Esophagus muscularis mucosa (tissue), 4 donors: ENCODE measurements at places on chromosomes 13 and 19. TPM values are rescaled to one million over a fixed set of nuclear protein-coding genes. Genes with fewer than 3 reads are reported as not detected.

GDF15 gene
- 5.6 TPM for total RNA-seq

GRCh38 chr13:92103689-92104153 is 705.3 kb downstream of the GPC5 start:
- H3K27me3 ChIP-seq = no peaks in the 10 kb centered on the region
- H3K4me3 ChIP-seq = no peak overlapping the region
- H3K27ac ChIP-seq = no peak overlapping the region
- no peaks in the 10 kb centered on the region for H3K36me3 ChIP-seq
- no peak for DNase-seq
- H3K4me1 ChIP-seq = no peaks in the 10 kb centered on the region

DNA sequence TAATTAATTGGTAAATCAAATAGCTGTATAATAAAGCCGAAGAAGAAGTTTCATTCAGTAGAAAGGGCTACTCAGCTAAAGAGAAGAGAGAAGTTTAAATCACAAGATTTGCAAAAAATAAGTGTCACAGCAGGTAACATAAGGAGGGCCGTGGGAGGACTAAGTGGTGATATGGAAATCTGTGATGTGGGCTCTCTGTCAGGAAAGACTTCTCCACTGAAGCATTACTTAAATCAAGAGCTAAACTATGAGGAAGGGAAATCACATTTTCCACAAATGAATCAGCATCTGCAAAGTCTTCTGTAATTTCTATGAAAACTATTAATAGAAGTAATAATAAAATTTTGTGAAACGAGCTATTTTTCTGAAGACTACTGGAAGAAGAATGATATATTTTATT is 153.8 kb downstream of the PCDH9 start:
- H3K27ac ChIP-seq = no peak overlapping the region
- H3K4me3 ChIP-seq = no peak overlapping the region
- no peaks in the 10 kb centered on the region for H3K27me3 ChIP-seq
- DNase-seq = no peak
- no peaks in the 10 kb centered on the region for H3K4me1 ChIP-seq
- no peaks in the 10 kb centered on the region for H3K36me3 ChIP-seq

- DNase-seq = no peak
- H3K27ac ChIP-seq = no peak overlapping the region
- H3K27me3 ChIP-seq = no peaks in the 10 kb centered on the region
- no peaks in the 10 kb centered on the region for H3K36me3 ChIP-seq
Measured at GRCh38 chr19:28221736-28222135, 991.2 kb downstream of the UQCRFS1 start.

FLT1 gene
- total RNA-seq = 46.2 TPM

ZNF345 gene
- total RNA-seq = 6.6 TPM

DNA sequence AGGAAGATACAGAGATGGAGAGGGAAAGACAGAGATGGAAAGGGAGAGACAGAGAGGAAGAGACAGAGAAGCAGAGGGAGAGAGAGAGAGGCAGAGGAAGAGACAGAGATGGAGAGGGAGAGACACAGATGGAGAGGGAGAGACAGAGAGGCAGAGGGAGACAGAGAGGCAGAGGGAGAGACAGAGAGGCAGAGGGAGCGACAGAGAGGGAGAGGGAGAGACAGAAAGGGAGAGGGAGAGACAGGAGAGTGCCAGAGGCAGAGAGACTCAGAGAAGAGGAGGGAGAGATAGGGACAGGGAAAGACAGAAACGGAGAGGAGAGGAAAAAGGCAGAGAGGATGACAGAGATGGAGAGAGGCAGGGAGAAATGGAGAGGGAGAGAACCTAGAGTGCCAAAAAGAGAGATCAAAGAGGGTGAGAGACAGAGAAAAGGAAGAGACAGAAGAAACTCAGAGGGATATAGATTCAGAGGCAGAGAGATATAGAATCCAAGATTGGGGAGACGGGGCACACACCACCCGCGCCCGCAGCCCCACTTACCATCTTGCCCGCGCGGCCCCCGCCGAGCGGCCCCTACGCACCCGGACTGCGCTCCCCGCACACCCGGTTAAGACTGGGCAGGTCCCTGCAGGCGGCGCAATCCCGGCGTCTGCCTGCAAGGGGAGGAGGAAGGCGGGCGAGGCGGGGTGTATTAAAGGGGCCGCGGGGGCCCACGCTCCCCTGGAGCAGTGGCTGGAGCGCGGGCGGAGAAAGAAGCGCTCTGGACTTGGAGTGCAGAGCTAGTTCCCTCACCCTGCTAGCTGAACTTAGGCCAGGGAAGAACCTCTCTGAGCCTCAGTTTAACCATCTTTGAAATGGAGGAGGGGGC is 10.7 kb downstream of the TM6SF2 start:
- H3K27ac ChIP-seq = no peak overlapping the region
- H3K4me3 ChIP-seq = no peak overlapping the region
- H3K4me1 ChIP-seq = peaks cover 11% of the 10 kb centered on the region

- H3K27ac ChIP-seq = no peak overlapping the region
- no peaks in the 10 kb centered on the region for H3K27me3 ChIP-seq
- no peak for DNase-seq
- peaks cover 33% of the 10 kb centered on the region for H3K4me1 ChIP-seq
Measured at GRCh38 chr19:1947651-1948209, 6.8 kb downstream of the CSNK1G2 start.

GRCh38 chr13:113451951-113452421 is 1.3 kb downstream of the ADPRHL1 start:
- peaks cover 21% of the 10 kb centered on the region for H3K4me1 ChIP-seq
- H3K27me3 ChIP-seq = no peaks in the 10 kb centered on the region
- DNase-seq = no peak

GRCh38 chr13:36973621-36974295 is 25.4 kb downstream of the ALG5 start:
- DNase-seq = no peak
- H3K27me3 ChIP-seq = no peaks in the 10 kb centered on the region
- no peak overlapping the region for H3K4me3 ChIP-seq

- no peak overlapping the region for H3K4me3 ChIP-seq
- no peaks in the 10 kb centered on the region for H3K36me3 ChIP-seq
- no peaks in the 10 kb centered on the region for H3K27me3 ChIP-seq
- DNase-seq = no peak
- no peaks in the 10 kb centered on the region for H3K4me1 ChIP-seq
Measured at GRCh38 chr13:98313922-98314292, 136.8 kb upstream of the RNF113B start.

GRCh38 chr13:65336916-65337315 is 1893.2 kb downstream of the PCDH9 start:
- H3K4me1 ChIP-seq = no peaks in the 10 kb centered on the region
- no peak for DNase-seq
- no peaks in the 10 kb centered on the region for H3K27me3 ChIP-seq
- no peak overlapping the region for H3K27ac ChIP-seq
- H3K36me3 ChIP-seq = no peaks in the 10 kb centered on the region

GPR4 gene
- total RNA-seq = 0.42 TPM

ZNF99 gene
- total RNA-seq = not detected

GRCh38 chr19:1984357-1984756 is 31.2 kb downstream of the BTBD2 start:
- H3K4me3 ChIP-seq = no peak overlapping the region
- H3K4me1 ChIP-seq = no peaks in the 10 kb centered on the region
- H3K36me3 ChIP-seq = peaks cover 94% of the 10 kb centered on the region

- DNase-seq = no peak
- H3K4me3 ChIP-seq = no peak overlapping the region
- H3K36me3 ChIP-seq = no peaks in the 10 kb centered on the region
- no peaks in the 10 kb centered on the region for H3K27me3 ChIP-seq
- no peaks in the 10 kb centered on the region for H3K4me1 ChIP-seq
- no peak overlapping the region for H3K27ac ChIP-seq
Measured at GRCh38 chr13:46961719-46962118, 64.9 kb upstream of the HTR2A start.

SLC10A2 gene
- total RNA-seq = not detected

DLEU7 gene
- total RNA-seq = not detected

GRCh38 chr19:31334101-31334848 is 15.0 kb downstream of the TSHZ3 start:
- peaks cover 15% of the 10 kb centered on the region for H3K4me1 ChIP-seq
- H3K4me3 ChIP-seq = no peak overlapping the region
- no peaks in the 10 kb centered on the region for H3K27me3 ChIP-seq
- peak overlapping the region; percentile 29 for H3K27ac ChIP-seq
- no peak for DNase-seq

DNA sequence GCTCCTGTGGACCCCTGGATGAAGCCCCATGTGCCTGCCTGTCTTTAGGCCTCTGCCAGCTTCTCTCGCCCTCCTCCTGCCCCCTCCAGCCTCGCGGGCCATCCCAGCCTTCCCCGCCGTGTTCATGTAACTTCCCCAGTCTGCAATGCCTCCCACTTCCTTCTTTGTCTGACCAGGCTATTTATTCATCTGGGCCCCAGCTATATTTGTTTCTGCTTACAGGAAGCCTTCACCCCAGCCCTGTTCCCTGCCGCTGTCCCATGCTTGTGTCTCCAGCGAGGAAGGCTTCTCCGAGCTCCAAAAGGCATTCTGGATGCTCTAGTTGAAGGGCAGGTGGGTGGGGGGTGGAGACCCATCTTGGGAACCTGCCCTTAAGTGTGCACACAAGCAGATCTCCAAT is 7.9 kb upstream of the C3 start:
- peaks cover 18% of the 10 kb centered on the region for H3K36me3 ChIP-seq
- H3K4me1 ChIP-seq = peaks cover 15% of the 10 kb centered on the region
- no peak overlapping the region for H3K27ac ChIP-seq
- DNase-seq = no peak
- H3K4me3 ChIP-seq = no peak overlapping the region

GRCh38 chr19:6039566-6040225 is 61.8 kb upstream of the RANBP3 start:
- peaks cover 12% of the 10 kb centered on the region for H3K4me1 ChIP-seq
- no peak overlapping the region for H3K27ac ChIP-seq
- DNase-seq = no peak
- peaks cover 69% of the 10 kb centered on the region for H3K36me3 ChIP-seq
- no peak overlapping the region for H3K4me3 ChIP-seq
- H3K27me3 ChIP-seq = no peaks in the 10 kb centered on the region

PLPPR3 gene
- total RNA-seq = not detected

GRCh38 chr13:49935171-49936074 is 717 bp downstream of the SPRYD7 start:
- peak overlapping the region; percentile 94 for H3K27ac ChIP-seq
- DNase-seq = no peak
- peak overlapping the region; percentile 97 for H3K4me3 ChIP-seq
- H3K36me3 ChIP-seq = peaks cover 3% of the 10 kb centered on the region
- no peaks in the 10 kb centered on the region for H3K27me3 ChIP-seq
- peaks cover 72% of the 10 kb centered on the region for H3K4me1 ChIP-seq

IQCN gene
- total RNA-seq = 1.4 TPM

DNA sequence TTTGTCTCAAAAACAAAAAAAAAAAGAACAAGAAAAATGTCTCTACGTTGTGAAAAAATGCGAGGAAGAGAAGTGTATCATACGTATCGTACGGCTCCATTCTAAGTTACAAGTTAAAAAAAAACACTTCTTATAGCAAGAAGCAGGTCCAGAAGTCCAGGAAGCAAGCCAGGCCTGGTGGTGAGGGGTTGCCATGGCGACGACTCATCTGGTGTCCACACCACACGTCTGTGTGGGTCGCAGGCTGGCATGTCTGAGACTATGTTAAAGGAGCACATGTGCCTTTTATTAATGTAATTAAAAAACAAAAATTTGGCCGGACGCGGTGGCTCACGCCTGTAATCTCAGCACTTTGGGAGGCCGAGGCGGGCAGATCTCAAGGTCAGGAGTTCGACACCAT is 5.9 kb downstream of the MED16 start:
- H3K27me3 ChIP-seq = no peaks in the 10 kb centered on the region
- H3K4me1 ChIP-seq = peaks cover 14% of the 10 kb centered on the region
- H3K27ac ChIP-seq = no peak overlapping the region
- peaks cover 89% of the 10 kb centered on the region for H3K36me3 ChIP-seq
- H3K4me3 ChIP-seq = no peak overlapping the region

GRCh38 chr13:95382916-95383315 is 81.7 kb upstream of the ABCC4 start:
- no peaks in the 10 kb centered on the region for H3K36me3 ChIP-seq
- H3K27ac ChIP-seq = no peak overlapping the region
- DNase-seq = no peak
- H3K27me3 ChIP-seq = no peaks in the 10 kb centered on the region
- no peak overlapping the region for H3K4me3 ChIP-seq

CEACAM8 gene
- not detected for total RNA-seq

GRCh38 chr13:43042410-43042921 is 19.1 kb downstream of the DNAJC15 start:
- peaks cover 16% of the 10 kb centered on the region for H3K4me1 ChIP-seq
- H3K27ac ChIP-seq = no peak overlapping the region
- H3K4me3 ChIP-seq = no peak overlapping the region
- H3K36me3 ChIP-seq = no peaks in the 10 kb centered on the region

GRCh38 chr13:110394371-110394841 is 87.3 kb downstream of the COL4A2 start:
- H3K4me1 ChIP-seq = peaks cover 91% of the 10 kb centered on the region
- peak overlapping the region; percentile 95 for H3K27ac ChIP-seq
- H3K36me3 ChIP-seq = peaks cover 7% of the 10 kb centered on the region
- no peak for DNase-seq
